ENCODE measurements at places on chromosomes 1 and 21.
A peak's percentile ranks its signal among the peaks of the same experiment; 100 is the strongest.

DNA sequence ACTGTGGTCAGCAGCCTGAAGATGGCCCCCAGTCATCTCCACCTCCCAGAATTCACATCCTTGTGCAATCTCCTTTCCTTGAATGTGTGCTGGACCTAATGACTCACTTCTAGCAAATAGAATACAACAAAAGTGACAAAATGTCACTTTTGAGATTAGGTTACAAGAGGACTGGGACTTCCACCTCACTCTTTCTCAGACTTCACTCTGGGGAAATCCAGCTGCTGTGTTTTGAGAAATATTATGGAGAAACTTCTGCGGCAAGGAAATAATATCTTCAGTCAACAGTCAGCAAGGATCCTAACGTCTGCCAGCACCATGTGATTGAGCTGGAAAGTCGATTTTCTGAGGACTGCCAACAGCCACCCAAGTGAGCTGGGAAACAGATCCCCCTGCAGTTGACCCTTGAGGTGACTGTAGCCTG is 70.5 kb upstream of the GADD45A start:
- peak; percentile 77 for DNase-seq

GRCh38 chr1:58812468-58812867 is 28.6 kb upstream of the JUN start:
- DNase-seq: no peak

- peak; percentile 61 for DNase-seq
These were observed 63.7 kb downstream of the SLC45A1 start for GRCh38 chr1:8381618-8382017.

DNA sequence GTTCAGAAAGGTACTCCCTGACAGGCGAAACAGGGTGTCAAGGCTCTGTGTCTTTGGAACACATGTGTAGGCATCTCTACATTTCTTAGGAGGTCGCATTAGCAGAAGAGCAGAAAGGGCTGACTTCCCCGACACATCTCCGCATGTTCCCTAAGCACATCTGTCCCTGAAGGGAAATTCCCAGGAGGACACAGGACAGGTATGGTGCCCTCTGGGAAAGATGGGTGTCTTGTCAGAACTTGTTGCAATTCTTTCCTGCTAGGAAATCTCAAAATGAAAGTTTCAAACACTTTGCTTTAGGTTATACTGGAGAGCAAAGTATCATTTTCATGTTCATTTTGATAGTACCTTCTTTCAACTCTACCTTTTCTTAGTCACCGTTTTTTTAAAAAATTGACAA is 2.0 kb downstream of the DSCAM start:
- DNase-seq: no peak

DNA sequence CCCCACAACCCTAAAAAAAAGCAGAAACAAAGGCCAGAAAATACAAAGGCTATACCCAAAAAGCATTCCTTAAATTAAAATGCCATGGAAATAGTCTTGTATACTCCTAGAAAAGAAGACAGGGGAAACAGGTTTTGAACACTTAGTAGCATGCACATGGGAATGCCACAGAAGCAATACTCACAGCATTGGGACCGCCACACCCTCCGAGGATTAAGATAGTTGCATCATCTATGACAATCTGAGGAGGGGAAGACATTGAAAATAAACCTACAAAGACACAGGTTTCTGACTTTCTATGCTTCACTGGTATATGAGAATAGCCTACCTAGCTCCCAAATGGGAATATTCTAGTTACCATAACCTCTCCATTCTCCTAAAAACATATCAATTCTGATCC is 15.9 kb upstream of the CPLANE2 start:
- DNase-seq: no peak

- peak; percentile 64 for DNase-seq
These were observed 9.8 kb downstream of the OVGP1 start for GRCh38 chr1:111417755-111418154.

- no peak for DNase-seq
These were observed 30.1 kb upstream of the CSF3R start for GRCh38 chr1:36512842-36513241.

DNA sequence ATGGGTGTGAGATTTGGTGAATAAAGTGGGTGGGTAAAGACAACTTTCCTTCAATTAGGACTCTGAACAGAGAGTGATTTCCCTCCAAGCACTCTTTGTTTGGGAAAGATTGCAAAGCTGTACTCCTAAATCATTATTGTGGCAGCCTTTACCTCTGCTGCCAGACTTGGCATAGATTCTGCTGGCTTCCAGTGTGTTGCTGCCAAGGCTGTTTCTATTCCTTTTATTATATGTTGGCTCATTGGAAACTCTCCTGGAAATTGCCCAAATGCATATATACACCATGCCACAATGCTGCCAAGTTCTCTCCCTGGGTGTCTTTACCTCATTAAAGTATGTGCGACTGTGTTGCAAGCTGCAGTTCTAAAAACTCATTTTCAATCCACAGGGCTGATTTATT is 668.0 kb downstream of the MRPL39 start:
- DNase-seq: no peak

DNA sequence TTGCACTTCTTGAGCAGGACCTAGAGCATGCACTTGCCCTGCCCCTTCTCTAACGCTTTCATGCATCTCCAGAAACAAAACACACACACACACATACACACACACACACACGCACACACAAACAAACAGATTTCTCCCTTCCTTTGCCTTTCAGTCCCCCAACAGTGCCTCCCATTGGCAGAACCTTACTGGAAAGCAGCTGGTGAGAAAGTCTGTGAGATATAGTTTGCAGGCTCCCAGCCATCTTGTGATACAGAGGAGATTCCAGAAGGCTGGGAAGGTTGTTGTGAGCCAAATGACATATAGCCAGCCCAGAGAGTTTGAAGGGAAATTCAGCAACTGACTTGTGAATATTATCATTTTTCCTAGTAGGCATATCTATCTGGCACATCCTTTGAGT is 35.9 kb upstream of the ZRANB2 start:
- DNase-seq: no peak

DNA sequence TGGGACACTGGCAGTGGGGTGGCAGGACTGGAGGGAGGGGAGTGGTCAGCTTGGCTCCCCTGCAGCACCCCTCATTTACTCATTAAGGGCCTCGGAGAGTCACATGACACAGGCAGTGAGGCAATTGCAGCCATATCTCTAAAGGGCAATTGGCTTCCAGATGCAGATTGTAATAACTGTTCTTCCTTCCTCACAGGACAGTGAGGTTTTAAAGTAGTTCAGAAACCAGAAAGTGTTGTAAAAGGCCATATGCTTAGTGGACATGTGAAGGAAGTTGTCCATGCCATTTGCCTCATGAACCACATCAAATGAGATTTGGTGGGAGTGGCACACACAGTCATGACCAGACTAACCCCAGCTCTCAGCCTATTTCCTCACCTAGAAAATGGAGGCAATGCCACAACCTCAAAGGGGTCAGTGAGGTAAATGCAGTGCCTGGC is 11.1 kb downstream of the MTX1 start:
- DNase-seq: no peak

GRCh38 chr1:221696027-221696426 is 45.9 kb downstream of the DUSP10 start:
- DNase-seq: no peak

- DNase-seq: peak; percentile 62
These were observed 2.8 kb downstream of the RGS16 start for GRCh38 chr1:182601416-182601786.

DNA sequence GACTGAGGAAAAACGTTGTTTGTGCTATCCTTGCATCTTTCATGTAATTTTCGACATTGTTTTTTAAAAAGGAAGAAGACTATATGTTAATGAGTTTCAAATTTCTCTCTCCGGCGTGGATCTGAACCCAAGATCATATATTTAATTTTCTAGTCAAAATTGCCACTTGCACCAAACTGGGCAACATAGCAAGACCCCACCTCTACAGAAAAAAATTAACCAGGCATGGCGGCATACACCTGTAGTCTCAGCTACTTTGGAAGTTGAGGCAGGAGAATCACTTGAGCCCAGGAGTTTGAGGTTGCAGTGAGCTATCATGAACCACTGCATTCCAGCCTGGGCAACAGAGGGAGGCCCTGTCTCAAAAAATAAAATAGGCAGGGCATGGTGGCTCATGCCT is 16.5 kb upstream of the RABGAP1L start:
- no peak for DNase-seq

DNA sequence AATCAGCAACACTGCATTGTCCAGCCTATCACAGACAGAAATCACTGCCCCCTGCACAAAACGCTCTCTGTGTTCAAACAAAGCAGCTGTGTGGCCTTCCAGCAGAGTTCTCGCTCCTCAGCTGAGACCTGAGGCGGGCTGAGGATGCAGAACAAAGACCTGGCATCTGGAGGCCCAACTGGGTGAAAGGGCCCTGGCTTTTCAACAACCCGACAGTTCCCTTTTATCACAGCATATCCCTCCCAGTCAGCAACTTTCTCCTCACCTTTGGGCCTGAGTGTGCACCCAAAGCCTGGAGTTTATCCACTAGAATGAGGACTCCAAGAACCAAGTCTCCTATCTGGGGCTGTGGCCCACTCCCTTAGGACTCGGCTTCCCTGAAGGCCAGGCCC is 42.6 kb upstream of the A3GALT2 start:
- DNase-seq: no peak

- no peak for DNase-seq
These were observed 23.2 kb upstream of the PRDX6 start for GRCh38 chr1:173453982-173454381.

DNA sequence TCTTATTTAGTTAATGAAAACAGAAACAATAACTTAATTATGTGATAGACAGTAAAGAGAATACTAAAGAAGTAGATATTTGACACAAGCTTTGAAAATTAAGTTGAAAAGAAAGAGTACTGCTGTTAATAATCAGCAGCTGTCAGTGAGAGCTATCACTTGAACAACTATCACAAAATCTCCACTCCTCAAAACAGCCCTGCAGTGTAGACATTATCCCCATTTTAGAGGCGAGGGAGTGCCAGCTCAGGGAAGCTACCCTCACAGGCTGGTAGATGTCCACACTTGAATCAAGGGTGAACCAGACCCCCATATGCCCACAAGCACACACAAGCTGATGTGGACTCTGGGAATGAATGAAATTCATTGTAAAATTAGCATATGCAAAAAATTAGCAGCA is 248.8 kb downstream of the RHOU start:
- DNase-seq: no peak

DNA sequence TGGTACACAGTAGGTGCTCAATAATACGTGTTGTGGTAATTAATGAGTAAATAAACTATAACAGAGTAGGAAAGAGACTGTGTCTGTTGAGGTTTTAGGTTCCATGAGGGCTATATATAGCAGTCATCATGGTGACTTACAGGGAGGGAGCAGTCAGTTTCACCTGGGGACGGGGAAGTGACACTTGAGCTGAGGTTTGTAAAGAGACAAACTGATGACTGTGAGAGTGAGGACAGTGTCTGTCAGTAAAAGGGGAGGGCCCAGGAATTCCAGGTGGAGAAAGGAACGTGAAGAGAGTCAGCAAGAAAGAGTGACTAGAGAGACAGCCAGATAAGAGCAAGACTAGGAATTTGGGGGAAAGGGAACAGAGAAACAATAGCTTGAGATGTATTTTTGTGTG is 30.2 kb downstream of the ABCA4 start:
- no peak for DNase-seq

- no peak for DNase-seq
These were observed 7.0 kb downstream of the CAPZB start for GRCh38 chr1:19478322-19478721.

- no peak for DNase-seq
These were observed 2.2 kb upstream of the TOE1 start for GRCh38 chr1:45337630-45338325.

DNA sequence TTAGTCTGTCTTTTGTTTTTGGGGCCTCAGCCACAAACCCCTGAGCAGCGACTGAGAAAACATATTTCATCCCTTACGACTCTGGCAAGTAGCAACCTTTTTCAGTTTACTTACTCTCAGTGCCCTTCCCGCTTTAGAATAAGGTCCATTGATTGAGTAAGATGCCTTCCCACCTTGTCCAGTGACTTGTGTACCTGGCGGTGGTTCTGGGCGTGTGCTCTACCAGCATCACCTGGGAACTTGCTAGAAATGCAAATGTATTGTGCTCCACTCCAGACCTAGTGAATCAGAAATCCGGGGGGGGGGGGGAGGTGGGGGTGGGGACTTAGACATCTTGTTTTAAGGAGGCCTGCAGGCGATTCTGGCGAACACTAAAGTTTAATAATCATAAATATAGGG is 72.1 kb downstream of the S1PR1 start:
- no peak for DNase-seq

DNA sequence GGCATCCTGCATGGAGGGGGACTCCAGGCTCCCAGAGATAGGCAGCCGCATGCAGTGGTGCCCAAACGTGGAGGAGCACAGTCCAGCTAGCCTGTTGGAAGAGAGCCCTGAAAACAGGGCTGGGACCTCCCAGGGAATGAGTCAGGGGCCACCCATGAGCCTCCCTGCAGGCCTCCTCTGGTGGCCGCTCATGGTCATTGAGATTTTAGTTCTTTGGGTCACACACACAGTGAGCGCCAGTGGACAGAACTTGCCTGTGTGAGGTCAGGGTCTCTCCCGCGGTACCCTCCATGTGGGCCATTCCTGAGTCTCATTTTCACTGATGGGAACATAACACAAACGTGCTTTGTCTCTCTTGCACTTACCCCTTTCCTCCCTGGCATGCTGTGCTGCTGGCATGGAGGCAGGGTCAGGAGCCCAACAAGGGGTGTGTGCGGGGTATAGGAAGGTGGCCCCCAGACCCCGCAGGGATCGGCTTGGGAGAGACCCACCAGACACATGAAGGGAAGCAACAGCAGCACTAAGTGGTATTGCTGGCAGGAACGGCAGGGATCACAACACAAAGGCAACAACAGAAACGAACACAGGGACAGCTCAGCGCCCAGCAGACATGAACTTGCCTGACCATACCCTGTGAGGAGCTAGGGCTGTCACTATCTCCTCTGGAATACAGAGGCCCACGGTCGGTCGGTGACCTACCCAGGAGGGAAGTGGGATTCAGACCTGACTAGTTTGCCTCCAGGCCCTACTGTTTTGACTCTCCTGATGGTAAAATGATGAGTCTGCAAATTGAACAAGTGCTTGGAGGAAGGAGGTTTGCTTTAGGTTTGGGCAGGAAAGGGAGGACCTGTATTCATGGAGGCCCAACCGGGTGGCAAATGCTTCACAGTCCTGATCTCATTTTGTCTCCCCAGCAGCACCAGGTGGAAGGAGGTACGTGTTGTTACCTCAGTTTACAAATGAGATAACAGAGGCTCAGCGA is 31.8 kb downstream of the ABCG1 start:
- no peak for DNase-seq

GRCh38 chr1:39105061-39105840 is 79.1 kb downstream of the NDUFS5 start:
- DNase-seq: peak; percentile 67

- DNase-seq: no peak
These were observed 652 bp downstream of the ARL8A start for GRCh38 chr1:202143768-202144401.

DNA sequence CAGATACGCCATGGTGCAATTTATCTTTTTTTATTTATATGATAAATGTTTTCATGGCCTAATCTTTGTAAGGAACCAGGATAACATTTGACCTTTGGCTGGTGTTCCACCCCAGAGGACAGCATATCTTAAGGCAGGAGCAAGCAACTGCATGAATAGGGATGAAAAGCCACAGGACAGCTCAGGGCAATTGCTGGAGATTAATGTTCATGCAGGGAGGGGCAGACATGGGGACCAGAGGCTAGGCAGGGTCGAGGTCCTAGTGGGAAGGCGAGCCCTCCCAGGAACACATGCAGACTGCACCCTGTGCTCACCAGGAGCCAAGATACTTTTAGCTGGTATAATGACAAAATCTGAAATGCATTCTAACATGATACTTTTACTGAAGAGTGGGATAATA is 74.4 kb upstream of the HAO2 start:
- no peak for DNase-seq

- no peak for DNase-seq
These were observed 50.3 kb downstream of the ARID4B start for GRCh38 chr1:235277709-235278108.

- no peak for DNase-seq
These were observed 2.8 kb downstream of the CSF1 start for GRCh38 chr1:109913360-109913879.

All from fibroblast of gingiva (primary cell).